ENCODE measurements at places on chromosomes 5 and 9.

DNA sequence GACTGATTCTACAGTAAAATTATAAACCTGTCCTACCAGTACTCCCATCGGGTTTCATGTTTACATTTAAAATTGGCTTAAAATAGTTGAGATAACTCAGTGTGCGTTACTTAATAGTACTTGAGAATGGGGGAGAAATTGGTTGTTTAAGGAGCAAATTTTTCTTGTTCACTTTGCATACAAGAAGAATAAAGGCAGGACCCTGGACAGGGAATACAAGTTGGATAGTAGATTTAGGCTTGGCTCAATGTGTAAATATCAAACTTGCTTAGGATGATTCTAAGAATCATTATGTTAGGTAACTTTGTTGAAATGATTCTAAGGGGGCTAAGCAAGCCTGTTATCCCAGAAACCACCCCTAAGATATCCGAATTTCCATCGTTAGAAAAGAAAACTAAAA, 448.4 kb upstream of the TLE4 start:
- DNase-seq, result no peak

DNA sequence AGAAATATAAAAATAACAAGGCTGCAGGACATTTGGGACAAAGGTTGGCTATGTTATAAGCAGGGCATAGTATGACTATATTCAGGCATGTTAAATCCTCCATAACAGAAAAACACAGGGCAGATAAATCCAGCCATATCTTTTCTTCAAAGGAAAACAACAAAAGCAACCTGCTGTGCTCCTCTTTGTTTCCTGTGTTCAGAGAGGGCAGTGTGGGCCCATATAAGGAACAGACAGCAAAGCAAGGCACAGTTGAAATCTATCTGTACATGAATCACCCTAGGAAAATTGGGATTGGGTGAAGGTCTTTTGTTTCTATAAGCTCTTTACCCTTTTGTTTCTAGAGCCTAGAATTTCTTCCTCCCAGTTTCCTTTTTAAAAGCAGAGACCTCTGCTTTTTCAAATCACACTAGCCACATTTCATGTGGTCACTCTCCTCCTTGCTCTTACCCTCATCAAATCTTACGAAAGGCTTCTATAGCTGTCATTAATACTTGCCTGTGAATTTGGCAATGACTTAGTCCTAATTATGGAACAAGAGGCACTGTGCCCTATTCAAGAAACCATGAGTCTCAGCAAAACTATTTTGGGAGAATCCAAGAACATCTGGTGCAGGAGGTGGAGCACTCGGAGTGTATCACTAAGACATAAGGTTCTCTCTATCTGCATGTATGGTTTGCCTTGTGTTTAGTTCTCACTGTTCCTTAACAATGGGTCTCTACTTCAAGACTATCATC, 1.8 kb downstream of the GZMA start:
- no peak for DNase-seq

- no peak for DNase-seq
These were observed 10.8 kb downstream of the RASGEF1C start for GRCh38 chr5:180198208-180198607.

- no peak for DNase-seq
These were observed 103.8 kb downstream of the MAP1B start for GRCh38 chr5:72210888-72211678.

DNA sequence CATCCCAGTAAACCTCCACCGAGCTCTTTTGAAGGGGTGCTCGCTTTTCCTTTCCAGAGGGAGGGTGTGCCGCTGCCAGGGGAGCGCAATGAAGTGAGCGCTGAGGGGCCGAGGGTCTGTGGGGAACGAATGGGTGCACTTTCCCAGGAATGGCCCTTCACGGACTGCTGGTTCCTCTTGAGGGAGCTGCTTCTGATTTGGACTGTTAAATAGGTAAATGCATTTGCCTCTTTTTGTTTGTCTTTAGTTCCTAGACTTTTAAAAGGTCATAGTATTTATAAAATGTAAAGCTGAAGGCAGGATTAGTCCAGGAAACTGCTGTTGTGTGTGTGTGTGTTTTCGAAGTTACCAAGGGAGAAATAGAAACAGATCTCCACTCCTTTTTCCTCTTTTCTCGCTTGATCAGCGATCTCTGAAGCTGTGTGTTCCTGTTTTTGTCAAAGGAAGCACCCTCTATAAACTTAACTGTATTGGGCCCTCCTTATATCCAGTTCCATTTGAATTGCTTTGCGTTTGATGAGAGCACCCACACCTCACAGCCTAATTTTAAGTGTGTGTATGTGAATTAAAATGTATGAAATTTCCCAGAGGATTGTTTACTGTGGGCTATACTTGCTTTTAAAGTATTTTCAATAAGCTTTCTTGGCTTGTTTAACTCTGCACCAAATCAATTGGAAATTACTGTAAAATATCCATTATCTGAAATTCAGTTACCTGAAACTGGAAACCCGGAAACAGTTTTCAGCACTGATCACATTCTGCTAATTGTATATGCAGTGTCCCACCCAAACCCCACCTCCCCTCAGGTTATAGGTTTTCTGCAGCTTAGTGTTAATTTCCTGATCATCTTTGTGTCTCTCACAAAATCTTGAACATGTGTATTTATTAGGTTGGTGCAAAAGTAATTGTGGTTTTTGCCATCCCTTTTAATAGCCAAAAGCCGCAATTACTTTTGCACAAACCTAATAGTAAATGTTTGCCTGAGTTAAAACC, 966 bp downstream of the SNX2 start:
- DNase-seq, result no peak
